SHP77 treated with DMSO at 0.1 percent for 48 hours (cell line): ENCODE measurements at places on chromosomes 12 and 14.

DNA sequence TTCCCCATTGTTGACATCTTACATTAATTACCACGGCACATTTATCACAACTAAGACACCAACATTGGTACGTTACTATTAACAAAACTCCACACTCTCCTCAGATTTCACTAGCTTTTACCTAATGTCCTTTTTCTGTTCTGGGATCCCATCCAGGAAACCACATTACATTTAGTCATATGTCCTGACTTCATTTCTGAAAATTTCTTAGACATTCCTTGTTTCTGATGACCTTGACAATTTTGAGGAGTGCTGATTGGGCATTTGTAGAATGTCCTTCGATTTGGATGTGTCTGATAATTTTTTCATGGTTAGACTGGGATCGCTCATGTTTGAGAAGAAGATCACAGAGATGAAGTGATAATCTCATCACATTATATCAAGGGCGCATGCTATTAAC is 34.6 kb upstream of the ACSM4 start:
- no peak for DNase-seq

DNA sequence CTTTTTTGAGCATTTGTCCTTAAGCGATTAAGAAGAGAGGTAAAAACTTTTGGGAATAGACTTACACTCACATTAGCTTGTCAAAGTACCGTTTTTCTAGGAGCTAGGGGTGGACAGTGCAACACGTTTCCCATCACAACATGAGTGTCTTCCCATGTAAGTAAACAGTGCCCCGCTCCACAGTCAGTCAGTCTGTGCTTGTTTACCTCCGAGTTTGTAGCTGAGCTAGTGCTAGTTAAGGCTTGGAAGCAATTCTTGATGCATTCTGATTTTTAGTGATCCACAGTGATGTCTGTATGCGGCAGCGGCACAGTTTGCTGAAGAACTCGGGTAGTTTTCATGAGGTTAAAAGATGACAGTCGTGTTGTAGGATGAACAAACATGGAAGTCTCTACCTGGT is 941 bp downstream of the ZDHHC17 start:
- DNase-seq: no peak

DNA sequence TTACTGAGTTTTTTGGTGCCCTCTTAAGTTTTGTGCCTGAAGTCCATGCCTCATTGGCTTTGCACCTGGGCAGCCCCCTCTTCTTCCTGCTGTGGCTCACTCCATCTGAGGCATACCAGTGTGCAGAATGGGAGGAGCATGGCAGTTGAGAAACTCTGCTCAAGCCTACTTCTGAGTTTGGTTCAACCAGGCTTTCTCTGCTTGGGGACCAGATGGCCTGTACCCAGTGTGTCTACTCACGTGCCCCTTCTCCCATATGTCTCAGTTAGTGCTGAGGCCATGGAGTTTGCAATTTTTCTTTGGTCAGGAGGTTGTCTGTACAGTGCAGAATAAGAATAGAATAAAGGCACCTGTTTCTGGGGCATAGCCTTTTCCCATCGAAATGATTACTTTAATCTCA is 383.3 kb upstream of the DDHD1 start:
- DNase-seq: no peak

GRCh38 chr12:32230613-32230993 is 124.0 kb downstream of the BICD1 start:
- no peak for DNase-seq

DNA sequence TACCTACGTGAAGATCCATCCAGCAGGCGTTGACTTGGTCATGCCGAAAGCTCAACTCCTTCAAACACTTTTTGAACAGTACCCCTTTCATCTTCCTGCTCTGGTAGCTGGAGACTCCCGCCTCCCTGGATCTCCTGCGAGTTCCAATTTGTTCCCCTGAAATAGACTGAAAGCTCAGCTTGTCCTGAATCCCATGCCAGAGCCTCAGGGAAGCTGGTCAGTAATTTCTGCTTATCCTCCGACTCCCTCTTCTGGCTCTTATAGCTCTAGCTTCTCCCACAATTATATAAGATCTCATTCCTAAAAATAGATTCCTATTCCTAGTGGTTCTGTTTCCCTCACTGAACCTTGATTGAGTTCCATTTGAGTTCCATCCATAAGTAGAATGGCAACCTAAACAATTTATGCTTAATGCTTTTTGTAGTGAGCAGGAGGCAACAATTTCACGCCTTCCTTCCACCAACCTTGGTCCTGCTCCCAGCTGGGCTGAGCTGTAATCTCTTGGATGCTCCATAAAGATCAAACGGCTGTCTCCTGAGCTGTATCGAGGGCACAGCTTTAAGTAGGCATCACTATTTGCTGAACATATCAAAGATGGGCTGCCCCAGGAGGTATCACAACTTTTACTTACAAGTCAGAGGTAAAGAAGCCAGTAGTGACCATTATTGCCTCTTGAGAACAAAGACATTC is 8.0 kb upstream of the TMEM132C start:
- DNase-seq: no peak

DNA sequence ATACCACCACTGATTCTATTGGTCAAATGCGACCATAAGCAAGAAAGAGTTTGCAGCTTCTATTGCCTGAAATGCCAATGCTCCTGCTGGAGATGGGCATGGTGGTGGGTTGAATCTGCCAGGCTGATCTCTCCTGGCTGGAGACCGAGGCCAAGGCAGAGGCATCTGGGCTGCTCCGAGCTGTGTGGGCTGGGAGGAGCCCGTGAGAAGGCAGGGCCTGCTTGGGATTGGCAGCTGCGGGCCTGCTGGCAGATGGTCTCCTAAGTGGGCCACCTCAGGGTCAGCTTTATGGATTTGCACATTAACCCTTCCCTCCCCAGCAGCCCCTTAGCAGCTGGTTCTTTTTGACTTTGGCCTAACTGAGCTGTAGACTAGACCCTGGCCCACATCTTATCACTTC is 25.4 kb downstream of the SRRM4 start:
- peak; percentile 72 for DNase-seq

GRCh38 chr12:5480938-5481303 is 49.0 kb downstream of the NTF3 start:
- no peak for DNase-seq

DNA sequence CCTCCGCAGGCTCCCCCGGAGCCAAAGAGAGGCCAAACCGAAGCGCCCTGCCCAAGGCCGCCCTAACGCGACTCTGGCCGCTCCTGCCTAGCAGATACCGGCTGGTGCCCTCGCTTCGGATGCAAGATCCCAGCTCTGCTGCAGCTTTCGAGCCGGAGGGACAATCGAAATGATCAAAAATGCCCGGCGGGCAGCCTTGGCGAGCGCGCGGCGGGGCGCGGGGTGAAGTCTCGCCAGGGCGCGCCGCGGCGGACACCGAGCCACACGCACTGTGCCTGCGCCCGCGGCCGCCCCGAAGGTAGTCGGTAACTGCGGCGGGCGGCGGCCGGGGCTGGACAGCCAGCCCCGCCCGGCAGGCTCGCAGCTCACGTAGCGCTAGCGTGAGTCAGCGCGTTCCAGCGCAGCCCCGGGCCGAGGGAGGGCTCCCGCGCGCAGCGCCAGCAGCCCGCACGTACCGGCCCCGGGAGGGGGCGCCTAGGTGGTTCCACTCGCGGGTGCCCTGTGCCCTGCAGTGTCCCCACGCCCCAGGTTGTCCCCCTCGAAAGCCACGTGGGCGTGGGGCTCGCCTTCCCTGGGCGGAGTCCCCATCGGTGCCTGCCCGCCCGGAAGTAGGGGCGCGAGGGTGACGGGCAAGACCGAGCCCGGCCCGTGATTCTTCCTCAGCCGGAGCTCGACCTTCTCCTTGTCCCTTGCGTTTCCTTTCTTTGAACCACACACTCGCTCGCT is 109.2 kb upstream of the EGLN3 start:
- DNase-seq: no peak

- no peak for DNase-seq
Measured at GRCh38 chr12:84856156-84856900, 56.3 kb downstream of the SLC6A15 start.

DNA sequence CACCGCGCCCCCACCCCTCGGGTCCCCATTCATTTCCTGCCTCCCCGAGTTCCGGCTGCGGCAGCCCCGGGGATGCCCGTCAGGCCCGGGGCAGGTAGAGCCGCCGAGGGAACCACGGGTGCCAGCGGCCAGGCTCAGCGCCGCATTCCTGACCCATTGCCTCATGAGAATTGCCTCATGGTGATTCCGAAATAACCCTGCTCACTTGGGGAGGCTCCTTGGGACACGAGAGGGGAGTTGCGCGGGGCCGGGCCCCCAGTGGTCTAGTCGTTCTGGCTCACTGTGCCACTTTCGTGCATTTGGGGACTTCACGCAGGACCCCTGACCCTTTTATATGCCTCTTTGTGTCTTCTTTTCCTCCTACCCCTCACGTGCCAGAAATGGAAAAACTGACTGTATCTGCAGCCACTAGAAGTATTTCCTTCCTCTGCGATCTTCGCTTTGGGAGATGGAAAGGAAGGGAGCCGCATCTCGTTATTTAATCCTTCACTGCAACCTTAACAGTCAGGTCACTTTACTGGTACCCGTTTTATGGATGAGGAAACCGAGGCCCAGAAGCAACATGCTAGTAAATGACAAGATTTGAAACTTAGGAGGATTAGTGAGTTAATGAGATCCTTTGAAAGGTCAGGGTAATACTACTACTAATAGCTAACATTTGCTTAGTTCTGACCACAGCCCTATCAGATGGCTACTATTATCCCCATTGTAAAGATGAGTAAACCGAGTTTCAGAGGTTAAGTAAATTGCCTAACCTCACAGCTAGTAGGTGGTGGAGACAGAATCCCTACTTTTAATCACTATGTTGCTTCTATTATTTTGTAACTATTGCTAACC is 768 bp downstream of the PTPN11 start:
- no peak for DNase-seq
